Right renal cortex interstitium (tissue), 3 donors: ENCODE measurements at places on chromosomes 2 and 18. TPM values are rescaled to one million over a fixed set of nuclear protein-coding genes. Genes with fewer than 3 reads are reported as not detected.

The UGT1A4 gene
- polyA plus RNA-seq: not detected

The PAX8 gene
- 241 TPM for polyA plus RNA-seq

The IL1RL1 gene
- 1.8 TPM for polyA plus RNA-seq

The DES gene
- 7.4 TPM for polyA plus RNA-seq

The TM4SF20 gene
- 0.15 TPM for polyA plus RNA-seq

The OBSL1 gene
- 124 TPM for polyA plus RNA-seq

The DPYSL5 gene
- 4.9 TPM for polyA plus RNA-seq

The SCTR gene
- 11.2 TPM for polyA plus RNA-seq

The LONRF2 gene
- 2.9 TPM for polyA plus RNA-seq

The CLEC4F gene
- polyA plus RNA-seq: not detected

The FRZB gene
- 10.0 TPM for polyA plus RNA-seq

The MC4R gene
- 0.24 TPM for polyA plus RNA-seq

The GALNT3 gene
- polyA plus RNA-seq: 14.8 TPM

The SPHKAP gene
- 2.3 TPM for polyA plus RNA-seq

The RBKS gene
- polyA plus RNA-seq: 8.9 TPM

The TGOLN2 gene
- 124 TPM for polyA plus RNA-seq

The LHCGR gene
- 0.25 TPM for polyA plus RNA-seq

The REG3G gene
- polyA plus RNA-seq: not detected

The ACTG2 gene
- 0.93 TPM for polyA plus RNA-seq

The GRB14 gene
- 53.0 TPM for polyA plus RNA-seq

The LIMS2 gene
- 16.4 TPM for polyA plus RNA-seq

The ZNF512 gene
- 89.1 TPM for polyA plus RNA-seq

The DHRS9 gene
- polyA plus RNA-seq: 0.93 TPM

The KCNE4 gene
- polyA plus RNA-seq: 16.5 TPM

The CHMP1B gene
- 48.6 TPM for polyA plus RNA-seq

The C2orf78 gene
- not detected for polyA plus RNA-seq

The HOXD13 gene
- 0.17 TPM for polyA plus RNA-seq

The FSHR gene
- polyA plus RNA-seq: not detected

The CD28 gene
- 1.9 TPM for polyA plus RNA-seq

The FLACC1 gene
- polyA plus RNA-seq: 2.3 TPM

The WBP1 gene
- polyA plus RNA-seq: 96.6 TPM

The TTC39C gene
- 6.9 TPM for polyA plus RNA-seq

The ATOH8 gene
- polyA plus RNA-seq: 12.9 TPM

The C2orf80 gene
- polyA plus RNA-seq: 0.44 TPM

The PTPRN gene
- 0.08 TPM for polyA plus RNA-seq

The TCF4 gene
- polyA plus RNA-seq: 67.7 TPM

The CRYGC gene
- polyA plus RNA-seq: not detected

The GAD1 gene
- polyA plus RNA-seq: 0.53 TPM

The APCDD1 gene
- 57.3 TPM for polyA plus RNA-seq

The CCL20 gene
- polyA plus RNA-seq: 0.62 TPM

The RIT2 gene
- not detected for polyA plus RNA-seq

The TGFA gene
- polyA plus RNA-seq: 18.5 TPM

The GCG gene
- not detected for polyA plus RNA-seq

The CCDC141 gene
- polyA plus RNA-seq: 0.12 TPM

The PLGLB1 gene
- 8.4 TPM for polyA plus RNA-seq

The SCYGR8 gene
- not detected for polyA plus RNA-seq

The LDLRAD4 gene
- polyA plus RNA-seq: 10.1 TPM

The EML6 gene
- 12.7 TPM for polyA plus RNA-seq

The MAP4K4 gene
- polyA plus RNA-seq: 81.3 TPM

The SLC4A3 gene
- 7.1 TPM for polyA plus RNA-seq

The NOSTRIN gene
- 37.5 TPM for polyA plus RNA-seq

The SLC8A1 gene
- 76.3 TPM for polyA plus RNA-seq
